ENCODE measurements at places on chromosomes 2 and 18. TPM values are rescaled to one million over a fixed set of nuclear protein-coding genes. Genes with fewer than 3 reads are reported as not detected.

GRCh38 chr2:102282678-102283091, 28.7 kb upstream of the IL1RL1 start:
- DNase-seq: no peak

DNA sequence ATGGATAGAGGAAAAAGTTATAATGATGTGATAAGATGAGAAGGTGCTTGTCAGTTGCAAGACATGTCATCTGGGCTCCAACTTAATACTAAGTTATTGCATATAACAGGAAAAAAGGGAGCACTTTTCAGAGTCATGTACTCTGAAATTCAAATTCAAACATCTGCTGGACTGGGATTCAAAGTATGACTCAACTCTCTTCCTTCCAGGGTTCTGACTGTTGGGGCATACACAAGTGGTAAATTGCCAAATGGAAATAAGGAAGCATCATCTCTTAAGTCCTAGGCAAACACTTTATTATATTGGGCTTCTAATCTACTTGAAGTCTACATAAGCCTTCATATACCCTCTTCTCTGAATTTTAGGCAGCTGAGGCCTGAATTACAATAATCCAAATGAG, 44.9 kb downstream of the ZBTB14 start:
- DNase-seq: no peak

GRCh38 chr2:104658144-104658835, 195.6 kb upstream of the POU3F3 start:
- no peak for DNase-seq

- DNase-seq: no peak
These were observed 131.7 kb downstream of the GCA start for GRCh38 chr2:162475661-162476060.

GRCh38 chr2:43142921-43143438, 83.4 kb downstream of the ZFP36L2 start:
- DNase-seq: no peak

DNA sequence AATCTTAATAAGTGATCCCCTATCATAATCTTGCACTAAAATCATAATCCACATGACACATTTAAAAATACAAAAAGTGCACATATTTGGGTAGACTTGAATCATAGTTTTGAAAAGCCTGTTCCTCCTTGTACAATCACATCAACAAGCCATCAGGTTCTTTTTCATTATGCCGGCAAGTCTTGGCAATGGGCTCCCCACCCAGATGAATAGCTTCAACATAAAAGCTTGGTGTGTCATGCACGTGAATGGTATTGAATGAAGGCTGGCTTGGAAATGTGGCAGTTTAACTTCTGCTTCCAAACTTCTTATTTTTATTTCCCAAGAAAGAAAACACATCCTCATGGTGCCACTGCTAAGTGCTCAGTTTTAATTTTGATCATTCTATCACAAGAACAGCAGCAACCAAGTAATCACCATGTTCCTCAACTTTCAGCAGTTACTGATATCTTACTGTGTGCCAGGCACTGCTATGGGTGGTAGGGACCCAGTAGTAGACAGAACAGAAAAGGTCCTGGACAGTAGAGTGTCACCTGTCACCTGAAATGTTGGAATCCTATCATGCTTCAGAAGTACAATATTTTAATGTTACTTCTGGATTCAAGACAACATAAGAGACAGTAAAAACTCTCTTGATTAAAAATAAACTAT, 89.9 kb downstream of the AP1S3 start:
- DNase-seq: no peak

DNA sequence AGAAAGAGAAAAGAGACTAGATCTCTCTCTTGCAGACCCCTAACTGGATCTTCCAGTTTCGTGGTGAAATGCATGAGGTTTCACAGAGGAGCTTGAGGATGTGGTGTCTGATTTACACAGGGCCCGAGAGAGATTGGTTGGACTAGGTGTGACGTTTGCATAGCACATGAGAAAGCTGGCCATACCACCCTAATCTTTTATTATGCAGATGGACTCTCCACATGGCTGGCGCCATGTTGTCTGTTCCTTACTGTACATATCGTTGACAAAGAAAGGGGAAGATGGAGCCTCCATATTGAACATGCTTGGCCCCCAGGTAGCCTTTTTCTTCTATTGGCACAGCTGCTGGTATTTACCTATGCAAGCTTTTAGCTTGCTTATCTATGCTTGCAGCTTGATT, 27.5 kb upstream of the PGAP1 start:
- no peak for DNase-seq

GRCh38 chr18:61743775-61744531, 148.9 kb downstream of the RNF152 start:
- no peak for DNase-seq

Gene XRCC5
- 213 TPM for total RNA-seq

Gene M1AP
- total RNA-seq: not detected

Gene L3MBTL4
- total RNA-seq: 10.2 TPM

Gene MAP4K4
- 120 TPM for total RNA-seq

Gene OBSL1
- total RNA-seq: 40.8 TPM

Gene OXER1
- not detected for total RNA-seq
